Stimulated activated CD4-positive, alpha-beta T cell treated with anti-CD3 and anti-CD28 coated beads, TNF-alpha, amount 100 ng/mL, for 48 hours (primary cell): ENCODE measurements at places on chromosomes 16 and 17.

DNA sequence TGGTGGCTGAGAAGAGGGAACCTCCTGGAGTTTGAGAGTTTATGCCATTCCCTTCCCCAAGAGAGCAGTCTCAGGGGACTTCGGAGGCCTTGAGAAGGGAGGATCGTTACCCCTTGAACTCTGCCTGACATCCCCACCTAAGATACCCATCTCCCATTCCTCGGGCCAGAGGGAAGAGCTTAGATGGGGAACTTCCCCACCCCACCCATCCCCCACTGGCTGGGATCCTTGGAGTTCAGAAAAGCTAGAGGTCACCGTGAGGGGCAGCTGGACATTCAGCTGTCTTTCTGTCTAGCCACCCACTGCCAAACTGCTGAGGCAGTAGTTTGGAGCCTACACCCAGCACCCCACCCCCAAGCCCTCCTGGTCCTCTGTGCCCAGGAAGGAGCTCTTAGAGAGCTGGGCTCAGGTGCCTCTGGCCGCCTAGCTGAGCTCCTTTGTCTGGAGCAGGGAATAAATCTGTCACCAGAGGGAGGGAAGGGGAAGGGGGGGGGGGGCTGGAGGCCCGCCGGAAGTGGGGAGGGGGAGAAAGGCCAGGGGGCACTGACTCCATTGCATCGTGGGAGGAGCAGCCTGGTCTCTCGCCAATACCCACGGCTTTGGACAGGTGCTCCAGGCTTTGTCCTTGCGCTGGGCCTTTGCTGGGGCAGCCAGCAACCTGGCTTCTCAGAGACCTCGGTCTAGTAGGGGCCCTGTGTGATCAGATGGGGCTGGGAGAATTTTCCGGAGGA is 1.0 kb downstream of the HSD11B2 start:
- no peak for DNase-seq

- DNase-seq: no peak
These were observed 498.6 kb upstream of the SALL1 start for GRCh38 chr16:51649631-51650030.

DNA sequence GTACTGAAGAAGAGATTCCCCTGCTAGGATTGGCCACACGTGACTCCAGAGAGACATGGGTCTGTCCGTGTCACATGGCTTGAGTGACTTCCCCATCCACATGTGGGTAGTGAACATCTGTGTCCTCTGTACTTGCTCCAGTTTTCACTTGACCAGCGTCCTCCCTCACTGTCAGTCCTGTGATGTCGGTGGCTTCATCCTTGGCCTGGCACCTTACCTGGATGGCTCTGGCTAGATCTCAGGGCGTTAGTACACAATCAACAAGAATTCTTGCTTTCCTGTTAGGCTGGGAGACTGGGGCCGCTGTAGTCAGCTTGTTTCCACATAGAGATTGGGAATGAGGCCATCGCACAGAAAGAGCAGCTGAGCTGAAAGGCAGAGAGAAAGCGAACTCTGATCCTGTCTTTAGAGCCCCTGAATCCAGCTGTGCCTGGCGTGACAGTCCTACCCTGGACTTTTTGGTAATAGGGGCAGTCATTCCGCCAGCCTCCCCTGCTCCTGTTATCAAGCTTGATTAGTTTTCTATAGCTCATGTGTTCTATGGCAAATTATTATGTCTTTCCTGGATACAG is 227.3 kb downstream of the SNX29 start:
- DNase-seq: no peak

- no peak for DNase-seq
These were observed 65.7 kb downstream of the PARN start for GRCh38 chr16:14564323-14564722.

- DNase-seq: no peak
These were observed 12.3 kb upstream of the MPRIP start for GRCh38 chr17:17029938-17030337.

DNA sequence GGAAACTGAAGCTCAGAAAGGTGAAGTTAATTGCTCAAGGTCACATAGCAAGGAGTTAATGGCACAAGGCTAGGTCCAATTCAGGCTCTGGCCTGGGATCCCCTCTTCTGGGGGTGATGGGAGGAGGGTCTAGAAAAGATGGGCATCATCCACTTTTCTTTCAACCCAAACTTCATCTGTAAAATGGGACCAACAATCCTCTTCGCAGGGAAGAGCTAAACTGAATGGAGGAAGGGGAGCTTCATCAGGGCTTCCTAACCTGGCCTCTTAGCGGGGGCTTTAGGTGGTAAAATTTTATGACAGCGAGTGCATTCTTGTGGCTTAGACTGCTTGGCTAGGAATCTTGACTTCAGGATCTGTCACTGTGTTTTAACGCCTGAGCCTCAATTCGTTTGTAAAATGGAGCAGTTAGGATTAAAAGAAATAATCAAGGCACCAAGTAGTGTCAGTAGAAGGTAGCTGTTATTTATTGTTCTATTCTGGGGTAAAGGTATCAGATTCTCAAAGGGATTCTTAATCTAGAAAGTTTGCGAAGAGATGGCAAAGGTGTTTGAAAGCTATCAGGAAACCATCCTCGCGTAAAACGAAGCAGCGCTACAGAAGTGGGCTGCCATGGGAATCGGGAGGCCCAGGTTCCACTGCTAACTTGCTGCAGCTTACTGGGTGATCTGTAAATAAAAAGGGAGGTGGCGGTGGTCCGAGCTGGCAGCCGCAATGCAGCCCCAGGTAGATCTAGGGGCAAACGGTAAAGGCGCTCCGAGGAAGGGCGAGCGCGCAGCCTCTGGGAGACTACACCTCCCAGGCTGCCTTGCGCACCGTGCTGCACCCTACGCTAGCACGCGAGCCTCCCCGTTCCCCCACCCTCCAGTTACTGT is 1.5 kb upstream of the SRCAP start:
- no peak for DNase-seq

DNA sequence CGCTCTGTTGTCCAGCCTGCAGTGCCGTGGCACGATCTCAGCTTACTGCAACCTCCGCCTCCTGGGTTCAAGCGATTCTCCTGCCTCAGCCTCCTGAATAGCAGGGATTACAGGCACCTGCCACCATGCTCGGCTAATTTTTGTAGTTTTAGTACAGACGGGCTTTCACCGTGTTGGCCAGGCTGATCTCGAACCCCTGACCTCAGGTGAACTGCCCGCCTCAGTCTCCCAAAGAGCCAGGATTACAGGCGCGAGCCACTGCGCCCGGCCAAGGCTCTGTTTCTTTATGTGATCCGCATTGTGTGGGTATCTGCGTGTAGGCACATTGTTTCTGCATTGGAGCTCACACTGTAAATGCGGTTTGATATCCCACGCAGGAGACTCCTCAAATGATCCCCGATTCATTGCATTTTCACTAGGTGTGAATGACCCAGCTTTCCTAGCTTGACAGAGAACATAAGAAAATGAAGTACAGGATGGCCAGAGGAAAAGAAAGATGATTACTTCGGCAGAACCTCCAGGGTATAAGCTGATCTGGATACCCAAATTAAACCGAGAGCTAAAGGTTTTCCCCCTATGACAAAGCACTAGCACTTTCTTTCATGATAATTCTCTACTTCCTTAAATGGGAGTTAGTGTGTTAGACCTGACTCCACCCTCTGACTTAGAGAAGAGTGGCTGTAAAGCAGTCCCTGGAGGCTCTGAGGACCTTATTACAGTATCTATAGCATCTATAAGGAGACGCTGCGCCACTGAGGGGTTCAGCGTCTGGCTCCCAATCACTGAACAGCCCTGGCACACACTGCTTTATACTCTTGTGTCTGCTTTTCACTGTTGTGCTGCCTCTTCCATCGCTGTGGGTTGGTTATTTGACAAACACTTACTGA is 17.3 kb downstream of the COTL1 start:
- DNase-seq: no peak

DNA sequence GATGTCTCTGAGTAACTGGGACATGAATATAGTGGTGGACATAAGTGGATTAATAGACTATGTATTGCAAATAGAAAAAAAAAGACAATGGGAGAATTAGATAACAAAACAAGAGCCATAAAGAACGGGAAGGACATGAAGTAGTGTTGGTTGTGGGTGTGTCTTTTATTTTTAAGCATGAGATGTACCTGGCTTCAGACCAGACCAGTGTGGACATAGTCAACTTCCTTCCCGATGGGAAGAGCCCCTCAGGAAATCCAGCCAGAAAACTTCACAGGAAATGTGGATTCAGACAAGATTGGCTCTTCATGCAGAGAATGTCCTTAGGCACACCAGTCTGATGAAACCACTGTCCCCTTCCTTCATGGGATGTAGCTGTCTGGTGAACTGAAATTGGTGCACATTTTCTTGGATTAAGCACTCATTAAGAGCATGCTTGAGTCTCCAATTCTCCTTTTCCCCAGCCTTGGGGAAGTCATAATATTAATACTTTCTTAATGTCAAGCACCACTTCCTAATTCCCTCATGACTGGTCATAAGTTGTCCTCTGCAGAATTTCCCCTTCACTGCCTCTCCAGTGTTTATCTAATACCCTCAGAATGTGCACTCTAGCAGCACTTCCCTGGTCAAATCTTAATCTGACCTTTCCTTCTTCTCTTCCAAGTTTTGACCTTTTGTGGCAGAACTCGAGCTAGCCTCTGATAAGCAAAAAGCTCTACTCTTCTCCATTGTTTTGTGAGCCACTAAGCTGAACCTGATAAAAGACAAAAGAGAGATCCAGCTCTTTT is 350.6 kb upstream of the MAF start:
- DNase-seq: no peak

DNA sequence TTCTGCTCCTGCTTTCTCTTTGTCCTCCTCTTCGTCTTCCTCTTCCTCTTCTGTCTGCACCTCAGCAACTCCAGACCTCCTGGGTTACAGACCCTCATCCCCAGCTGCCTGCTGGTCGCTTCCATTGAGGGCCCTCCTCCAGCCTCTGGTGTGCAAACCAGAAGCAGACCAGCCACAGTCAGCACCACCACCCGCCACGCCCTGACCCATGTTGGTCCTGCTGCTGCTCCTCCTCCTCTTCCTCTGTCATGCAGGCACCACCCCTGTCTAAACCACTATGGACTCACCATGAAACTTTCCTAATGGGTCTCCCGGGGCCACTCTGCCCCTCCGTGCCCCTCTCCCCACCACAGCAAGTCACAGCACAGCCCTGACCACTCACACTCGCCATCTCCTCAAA is 11.4 kb upstream of the OGFOD3 start:
- no peak for DNase-seq

DNA sequence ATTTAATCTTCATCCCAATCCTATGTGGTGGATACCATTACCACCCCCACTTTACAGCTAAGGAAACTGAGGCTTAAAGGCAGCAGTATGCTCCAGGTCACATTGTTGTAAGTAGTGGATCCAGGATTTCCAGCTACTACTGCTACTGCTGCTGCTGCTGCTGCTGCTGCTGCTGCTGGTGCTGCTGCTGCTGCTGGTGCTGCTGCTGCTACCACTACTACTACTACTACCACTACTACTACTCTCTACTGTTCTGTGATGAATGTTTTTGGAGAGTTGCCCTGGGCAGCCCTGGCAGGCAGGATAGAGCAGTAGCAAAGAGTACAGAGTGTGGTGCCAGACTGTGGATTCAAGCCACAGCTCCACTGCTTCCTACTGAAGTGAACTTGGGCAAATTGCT is 49.3 kb upstream of the SLC12A3 start:
- DNase-seq: no peak

- DNase-seq: peak; percentile 64
These were observed 37.6 kb downstream of the CTU2 start for GRCh38 chr16:88743693-88744576.

DNA sequence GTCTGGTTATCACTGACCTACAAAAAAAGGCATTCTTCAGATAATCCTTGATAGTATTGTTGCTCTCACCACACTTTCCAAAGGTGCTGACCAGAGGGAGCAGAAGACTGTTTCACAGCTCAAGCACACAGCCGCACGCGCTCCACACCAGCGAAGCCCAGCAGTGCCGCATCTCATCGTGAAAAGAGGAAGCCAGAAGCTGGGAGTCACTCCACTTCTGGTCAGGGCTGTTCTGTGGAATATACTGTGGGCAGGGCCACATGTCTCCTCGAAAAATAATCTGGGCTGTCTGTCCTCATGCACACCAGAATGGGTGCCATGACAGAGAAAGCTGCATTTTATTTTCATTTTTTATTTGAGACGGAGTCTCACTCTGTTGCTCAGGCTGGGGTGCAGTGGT is 7.3 kb upstream of the PRSS36 start:
- DNase-seq: no peak

DNA sequence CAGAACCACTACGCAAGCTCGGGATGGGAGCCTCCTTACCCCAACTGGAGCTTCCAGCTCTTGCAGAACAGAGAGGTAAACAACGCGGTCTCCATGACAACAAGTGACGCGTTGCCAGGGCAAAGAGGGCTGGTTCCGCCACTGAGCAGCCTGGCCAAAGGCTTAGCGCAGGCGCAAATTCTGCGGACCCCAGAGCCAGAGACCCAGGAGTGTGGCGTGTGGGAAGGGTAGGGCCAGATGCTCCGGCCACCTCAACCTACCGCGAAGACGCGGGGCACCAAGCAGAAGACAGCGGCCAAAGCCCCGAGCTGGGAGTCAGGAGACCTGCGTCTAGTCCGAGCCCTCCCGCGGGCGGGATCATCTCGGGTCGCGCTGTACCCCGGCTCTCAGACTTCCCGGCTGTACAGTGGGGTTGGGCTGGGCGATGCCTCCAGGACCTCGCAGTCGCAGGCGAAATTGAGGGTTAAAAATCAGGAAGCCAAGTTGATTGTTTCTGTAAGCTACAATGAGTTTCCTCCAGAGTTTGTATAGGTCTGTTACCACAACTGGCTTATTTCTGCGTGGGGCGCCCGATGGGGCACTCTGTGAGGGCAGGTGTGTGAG is at the start of gene TEKT1:
Gene TEKT1 (minus strand): TSS at position 69 of the 603 bp plus-strand sequence. CDS start 1,353 bp downstream, outside the sequence.
- DNase-seq: peak; percentile 34

GRCh38 chr16:9134739-9135138 is 43.3 kb downstream of the HAPSTR1 start:
- peak; percentile 45 for DNase-seq

DNA sequence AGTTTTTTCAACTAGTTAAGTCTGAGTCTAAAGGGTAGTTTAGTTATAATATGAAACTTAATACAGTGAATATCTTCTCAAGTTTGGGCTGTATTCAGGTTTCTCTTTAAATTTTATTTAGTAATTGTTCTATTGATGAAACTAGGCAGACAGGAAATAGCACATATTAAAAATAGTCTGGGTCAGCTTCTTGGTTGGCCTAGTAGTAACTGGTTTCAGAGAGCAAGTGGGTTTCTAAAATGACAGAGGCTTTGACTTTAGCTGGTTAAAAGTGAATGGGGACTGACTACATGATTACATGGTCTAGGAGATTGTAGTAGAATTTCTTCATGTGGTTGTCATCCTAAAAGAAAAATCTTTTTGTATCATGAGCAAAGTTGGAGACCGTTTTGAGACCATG is 46.8 kb downstream of the OMG start:
- DNase-seq: no peak

DNA sequence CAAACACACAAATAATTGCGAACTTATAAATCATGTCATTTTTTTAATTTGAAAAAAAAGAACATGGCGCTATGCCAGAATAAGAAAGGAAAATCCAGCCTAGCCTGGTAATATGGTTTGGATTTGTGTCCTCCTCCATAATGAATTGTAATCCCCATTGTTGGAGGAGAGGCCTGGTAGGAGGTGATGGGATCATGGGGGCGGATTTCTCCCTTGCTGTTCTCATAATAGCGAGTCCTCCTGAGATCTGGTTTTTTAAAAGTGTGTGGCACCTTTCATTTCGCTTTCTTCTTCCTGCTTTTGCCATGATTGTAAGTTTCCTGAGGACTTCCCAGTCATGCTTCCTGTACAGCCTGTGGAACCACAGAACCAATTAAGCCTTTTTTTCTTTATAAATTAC is 65.9 kb upstream of the TANC2 start:
- no peak for DNase-seq
